ENCODE measurements at places on chromosomes 4 and X.
A peak's percentile ranks its signal among the peaks of the same experiment; 100 is the strongest.

DNA sequence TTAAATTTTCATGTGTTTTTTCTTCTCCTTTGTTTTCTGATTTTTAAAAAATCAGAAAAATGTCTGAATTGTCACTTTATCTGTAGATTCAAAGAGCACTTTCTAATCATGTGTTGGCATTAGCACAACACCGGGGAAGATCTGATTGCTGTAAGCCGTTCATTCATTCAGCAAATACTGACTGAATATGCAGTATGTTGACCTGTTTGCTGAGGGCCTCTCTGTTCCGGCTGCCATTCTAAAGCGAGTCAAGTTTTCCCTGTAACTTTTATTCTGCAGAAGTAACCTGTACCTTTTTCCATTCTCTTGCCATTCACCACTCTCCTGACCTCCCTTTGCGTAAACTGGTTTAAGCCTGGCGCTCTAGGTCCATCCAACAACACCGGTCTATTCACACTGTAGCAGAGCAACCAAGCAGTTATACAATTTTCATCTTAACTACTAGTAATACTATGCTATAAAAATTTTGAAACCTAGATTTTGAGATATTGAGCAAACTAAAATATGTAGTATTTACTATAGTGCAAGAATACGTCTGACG lies 6.7 kb downstream of the SORBS2 start:
- DNase-seq = no peak

- DNase-seq = no peak
Observed at GRCh38 chr4:10033191-10033881, 12.0 kb upstream of the SLC2A9 start.

- DNase-seq = no peak
Observed at GRCh38 chr4:163256680-163257343, 75.6 kb downstream of the NPY1R start.

- no peak for DNase-seq
Observed at GRCh38 chr4:90841676-90842075, 714.5 kb downstream of the CCSER1 start.

DNA sequence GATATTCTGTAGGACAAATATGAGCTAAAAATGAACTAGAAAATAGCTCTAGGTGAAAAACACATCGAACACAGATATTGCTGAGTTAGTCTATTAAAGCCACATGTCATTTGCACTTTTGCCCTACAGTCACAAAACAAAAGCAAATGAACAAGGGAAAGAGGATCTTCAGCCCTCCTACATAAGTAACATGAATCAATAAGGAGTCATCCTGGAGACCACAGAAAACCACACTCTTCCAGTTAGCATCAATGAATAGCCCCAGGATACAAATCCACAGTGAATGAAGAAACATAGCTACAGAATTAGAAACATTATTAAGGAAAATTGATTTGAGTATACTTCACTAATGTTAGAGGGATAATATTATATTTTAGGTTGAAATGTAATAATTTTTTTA lies 311.4 kb downstream of the MAPK10 start:
- no peak for DNase-seq

DNA sequence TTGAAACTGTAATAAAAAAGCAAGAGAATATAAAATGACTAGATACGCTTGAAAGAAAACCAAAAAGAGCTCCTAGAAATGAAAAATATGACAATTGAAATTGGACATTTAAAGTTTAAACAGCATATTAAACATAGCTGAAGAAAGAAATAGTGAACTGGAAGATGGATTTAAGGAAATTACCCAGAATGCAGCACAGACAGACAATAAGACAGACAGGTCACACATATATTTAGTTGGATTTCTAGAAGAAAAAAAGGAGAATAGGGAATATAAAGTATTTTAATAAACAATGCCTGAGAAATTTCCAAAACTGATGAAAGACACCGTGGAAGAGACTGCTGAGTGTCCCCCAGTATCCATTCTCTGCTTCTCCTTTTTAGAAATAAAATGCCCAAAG lies 6.6 kb downstream of the DUSP9 start:
- no peak for DNase-seq

- DNase-seq = no peak
Observed at GRCh38 chrX:40467454-40467853, 113.3 kb upstream of the ATP6AP2 start.

GRCh38 chr4:182593864-182594263 lies 323.3 kb downstream of the DCTD start:
- no peak for DNase-seq

- no peak for DNase-seq
Observed at GRCh38 chr4:37767019-37767418, 59.5 kb upstream of the PGM2 start.

GRCh38 chr4:172826861-172827260 lies 341.8 kb upstream of the GALNT7 start:
- DNase-seq = no peak

GRCh38 chr4:79958466-79959264 lies 114.4 kb downstream of the ANTXR2 start:
- no peak for DNase-seq

GRCh38 chr4:85938902-85939301 lies 421.0 kb downstream of the MAPK10 start:
- no peak for DNase-seq

- no peak for DNase-seq
Observed at GRCh38 chrX:148069759-148070503, 88.8 kb downstream of the FMR1NB start.

- DNase-seq = no peak
Observed at GRCh38 chr4:143581331-143581946, 67.9 kb downstream of the SMARCA5 start.

DNA sequence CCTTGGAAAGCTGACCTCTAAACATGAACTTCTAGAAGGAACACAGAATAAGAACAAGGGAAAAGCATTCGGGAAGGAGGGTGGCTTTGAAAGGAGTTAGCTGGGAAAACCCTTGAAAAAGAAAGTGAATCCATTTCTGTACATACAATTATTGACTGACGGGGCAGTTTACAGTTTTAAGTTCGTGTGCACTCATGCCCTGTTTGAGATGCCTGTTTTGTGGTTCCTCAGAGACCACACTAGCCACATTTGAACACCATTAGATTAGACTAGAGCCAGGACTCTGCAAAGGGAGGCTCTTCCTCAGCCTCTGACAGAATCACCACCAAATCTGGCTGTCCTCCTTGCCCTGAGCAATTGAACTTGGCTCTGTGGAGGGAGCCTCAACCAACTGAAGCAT lies 158.3 kb downstream of the PALLD start:
- DNase-seq = no peak

DNA sequence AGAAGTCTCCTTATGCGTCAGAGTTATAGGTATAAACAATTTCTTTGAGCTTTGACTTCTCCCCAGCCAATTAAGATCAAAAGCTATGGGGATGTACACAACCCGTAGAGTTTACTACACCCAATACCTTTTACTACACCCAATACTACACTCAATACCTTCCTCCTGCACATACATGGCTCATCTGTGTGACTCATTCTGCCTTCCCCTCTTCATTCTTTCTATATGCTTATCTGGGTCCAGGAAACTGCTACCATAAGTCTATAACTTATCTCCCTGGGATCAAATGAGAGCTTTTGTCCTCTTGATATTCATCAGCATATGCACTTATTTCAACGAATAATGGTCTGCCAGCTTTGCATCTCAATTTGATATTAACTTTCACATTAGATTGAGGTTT lies 28.2 kb downstream of the ANKRD50 start:
- DNase-seq = no peak

GRCh38 chrX:88991583-88992132 lies 244.6 kb downstream of the CPXCR1 start:
- DNase-seq = no peak

DNA sequence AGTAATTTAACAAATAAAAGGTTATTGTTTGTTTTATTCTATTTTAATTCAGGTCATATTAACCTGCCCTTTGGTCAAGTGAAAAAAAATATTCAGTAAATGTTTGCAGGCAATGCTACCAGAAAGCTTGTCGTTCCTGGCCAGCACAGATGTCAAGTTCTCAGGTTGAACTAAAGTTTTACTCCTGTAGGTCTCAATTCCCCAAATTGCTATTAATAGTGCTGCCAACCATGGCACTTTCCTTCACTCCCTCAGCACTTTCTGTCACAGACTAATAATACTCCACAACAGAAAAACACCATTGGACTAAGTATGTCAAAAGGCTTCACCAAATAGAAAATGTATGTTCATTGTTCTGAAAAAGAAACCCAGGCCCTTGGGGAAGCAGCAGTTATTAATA lies 79.2 kb upstream of the C4orf54 start:
- DNase-seq = no peak

DNA sequence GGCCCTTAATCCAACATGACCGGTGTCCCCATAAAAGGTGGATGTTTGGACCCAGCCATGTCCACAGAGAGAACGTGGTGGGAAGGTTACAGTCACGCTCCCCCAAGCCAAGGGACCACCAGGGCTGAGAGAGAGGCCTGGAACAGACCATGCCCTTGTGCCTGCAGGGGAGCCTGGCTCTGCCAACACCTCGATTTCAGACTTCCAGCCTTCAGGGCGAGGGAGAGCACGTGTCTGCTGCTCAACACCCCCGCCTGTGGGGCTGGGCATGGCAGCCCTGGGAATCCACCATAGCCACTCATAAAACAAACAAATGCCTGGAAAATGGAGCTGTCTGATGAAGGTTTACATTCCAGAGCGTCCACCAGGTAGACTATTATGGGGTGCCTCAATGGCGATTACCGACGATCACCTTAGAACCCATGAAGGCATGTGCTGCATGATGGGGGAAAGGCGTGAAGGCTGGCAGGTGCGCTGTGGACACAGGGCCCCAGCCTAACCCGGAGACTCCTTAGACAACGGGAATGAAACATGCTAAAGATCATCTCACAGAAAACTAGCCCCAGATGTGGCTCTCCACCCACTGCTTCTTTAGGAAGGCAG lies 42.3 kb upstream of the HMX1 start:
- no peak for DNase-seq

GRCh38 chr4:183544109-183544508 lies 39.3 kb downstream of the ING2 start:
- DNase-seq = no peak

GRCh38 chr4:139556724-139557555 lies 921 bp upstream of the SETD7 start:
- DNase-seq = peak; percentile 39

GRCh38 chr4:85587952-85588351 lies 113.0 kb downstream of the ARHGAP24 start:
- DNase-seq = no peak

DNA sequence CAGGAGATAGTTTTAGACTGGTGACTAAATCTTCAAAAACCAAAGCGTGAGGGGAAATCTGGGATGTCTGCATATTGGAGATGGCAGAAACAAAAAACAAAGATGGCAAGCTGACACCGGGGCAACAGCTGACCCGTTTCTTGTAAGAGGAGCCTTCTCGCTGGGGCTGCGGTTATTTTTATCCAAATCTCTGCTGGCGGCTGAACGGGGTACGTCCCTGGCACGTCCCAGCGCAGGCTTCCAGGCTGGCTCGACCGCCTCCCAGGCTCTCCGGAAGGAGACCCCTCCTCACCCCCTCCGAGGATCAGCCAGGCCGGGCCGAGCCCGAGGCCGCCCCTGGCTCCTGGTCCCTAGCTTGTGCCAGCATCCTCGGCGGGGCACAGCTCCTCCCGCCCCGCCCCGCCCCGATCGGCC lies 403 bp downstream of the SGCB start:
- DNase-seq = no peak

- DNase-seq = no peak
Observed at GRCh38 chr4:94978904-94979303, 221.1 kb downstream of the BMPR1B start.

Data from GDM1 (cell line).